NCI-H187 (cell line): ENCODE measurements at places on chromosomes 2 and 18.

- no peak for DNase-seq
Observed at GRCh38 chr18:22567794-22568193, 150.1 kb upstream of the CTAGE1 start.

DNA sequence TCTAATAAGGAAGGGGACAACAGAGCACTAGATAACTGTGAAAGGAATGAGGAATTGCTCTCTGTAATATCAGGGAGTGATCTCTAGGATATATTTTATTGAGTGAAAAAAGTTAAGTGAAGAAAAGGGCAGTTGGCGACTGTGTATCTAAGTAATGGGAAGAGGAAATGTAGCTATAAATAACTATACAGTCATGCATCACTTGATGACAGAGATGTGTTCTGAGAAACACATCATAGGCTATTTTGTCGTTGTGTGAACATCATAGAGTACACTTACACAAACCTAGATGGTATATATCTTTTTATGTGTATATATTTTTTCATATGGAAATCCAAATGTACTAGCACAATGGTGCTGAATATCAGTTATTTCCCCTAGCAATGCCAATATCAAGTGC, 329.3 kb downstream of the TXNL1 start:
- no peak for DNase-seq

DNA sequence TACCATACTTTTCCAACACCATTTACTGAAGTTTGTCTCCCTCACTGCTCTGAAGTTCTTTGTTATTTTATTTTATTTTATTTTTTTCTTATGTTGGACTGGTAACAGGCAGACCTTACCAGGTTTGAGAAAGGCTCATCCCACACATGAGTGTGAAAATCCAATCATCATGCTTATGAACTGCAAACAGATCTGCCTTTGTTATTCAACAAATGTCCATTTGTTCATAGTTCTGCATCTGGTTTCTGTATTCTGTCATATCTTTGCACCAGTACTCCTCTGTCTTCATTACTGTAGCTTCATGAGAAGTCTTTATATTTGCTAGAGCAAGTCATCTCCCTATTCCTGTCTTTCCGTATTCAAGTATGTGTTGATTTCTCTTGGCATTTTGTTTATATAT, 5.3 kb downstream of the RNU2-63P start:
- no peak for DNase-seq

DNA sequence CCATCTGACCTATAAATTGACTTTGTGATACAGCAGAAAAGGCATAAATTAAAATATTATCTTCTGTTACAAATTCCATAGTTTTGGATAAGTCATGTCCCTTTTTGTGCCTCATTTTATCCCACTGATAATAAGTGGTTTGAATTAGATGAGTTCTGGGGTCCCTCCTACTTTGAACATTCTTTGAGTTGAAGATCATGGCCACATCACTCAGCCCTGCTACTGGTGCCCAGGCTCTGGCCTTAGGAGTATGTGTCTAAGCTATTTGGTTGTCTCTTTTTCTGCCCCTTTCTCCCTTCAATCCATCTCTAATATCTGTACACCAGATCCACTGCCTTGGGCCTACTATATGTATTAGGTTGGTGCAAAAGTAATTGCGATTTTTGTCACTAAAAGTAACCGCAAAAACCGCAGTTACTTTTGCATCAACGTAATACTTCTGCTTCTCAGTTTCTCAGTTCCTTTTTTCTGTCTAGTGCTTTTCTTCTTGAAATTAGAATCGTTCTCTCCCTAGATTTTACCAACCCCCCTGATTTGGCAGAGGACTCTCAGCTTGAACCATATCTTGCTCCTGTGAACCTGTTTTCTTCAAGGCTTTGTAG, 362.5 kb upstream of the TNP1 start:
- no peak for DNase-seq

DNA sequence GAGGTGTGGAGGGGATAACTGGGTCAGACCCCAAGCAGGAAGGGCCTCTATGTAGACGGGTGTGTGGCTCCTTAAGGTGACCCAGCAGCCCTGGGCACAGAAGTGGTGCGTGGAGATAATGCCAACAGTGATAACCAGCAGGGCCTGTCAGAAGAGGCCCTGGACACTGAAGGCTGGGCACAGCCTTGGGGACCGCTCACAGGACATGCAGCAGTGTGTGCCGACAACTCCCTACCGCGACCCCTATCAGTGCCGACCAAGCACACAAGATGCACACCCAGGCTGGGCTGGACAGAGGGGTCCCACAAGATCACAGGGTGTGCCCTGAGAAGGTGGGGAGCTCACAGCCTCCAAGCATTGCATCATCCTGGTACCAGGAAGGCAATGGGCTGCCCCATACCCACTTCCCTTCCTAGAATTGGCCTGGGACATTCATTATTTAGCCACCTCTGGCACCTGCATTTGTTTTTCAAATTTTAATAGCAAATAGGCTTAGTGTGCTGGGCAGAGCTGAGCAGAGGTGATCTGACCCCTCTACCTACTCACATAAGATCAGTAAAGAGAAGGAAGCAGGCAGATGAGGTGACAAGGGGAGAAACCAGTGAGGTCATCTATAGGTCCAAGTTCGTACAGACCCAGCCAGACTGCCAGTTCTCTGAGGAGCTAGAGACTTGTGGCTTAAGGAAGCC, 55.2 kb downstream of the BCL11A start:
- no peak for DNase-seq

GRCh38 chr2:49123600-49123999, 30.7 kb downstream of the FSHR start:
- no peak for DNase-seq

GRCh38 chr2:198287706-198288105, 483.3 kb downstream of the PLCL1 start:
- peak; percentile 5 for DNase-seq

DNA sequence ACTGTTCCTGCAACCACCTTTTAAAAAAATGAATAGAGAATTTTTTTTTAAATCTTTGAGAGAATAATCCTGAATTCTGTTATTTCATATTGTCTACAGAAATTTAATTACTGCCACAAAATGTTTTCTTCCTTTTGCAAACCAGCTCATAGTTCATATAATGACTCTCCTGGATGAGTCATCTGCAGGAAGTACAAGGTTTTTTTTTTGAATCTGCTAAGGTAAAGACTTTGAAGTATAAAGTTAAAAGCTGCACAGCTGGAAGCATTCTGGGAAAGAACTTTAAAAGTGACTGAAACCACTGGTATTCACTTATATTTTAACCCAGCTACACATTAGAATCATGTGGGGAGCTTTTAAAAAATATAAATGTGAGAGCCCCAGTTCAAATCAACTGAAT, 25.4 kb downstream of the SESTD1 start:
- no peak for DNase-seq

DNA sequence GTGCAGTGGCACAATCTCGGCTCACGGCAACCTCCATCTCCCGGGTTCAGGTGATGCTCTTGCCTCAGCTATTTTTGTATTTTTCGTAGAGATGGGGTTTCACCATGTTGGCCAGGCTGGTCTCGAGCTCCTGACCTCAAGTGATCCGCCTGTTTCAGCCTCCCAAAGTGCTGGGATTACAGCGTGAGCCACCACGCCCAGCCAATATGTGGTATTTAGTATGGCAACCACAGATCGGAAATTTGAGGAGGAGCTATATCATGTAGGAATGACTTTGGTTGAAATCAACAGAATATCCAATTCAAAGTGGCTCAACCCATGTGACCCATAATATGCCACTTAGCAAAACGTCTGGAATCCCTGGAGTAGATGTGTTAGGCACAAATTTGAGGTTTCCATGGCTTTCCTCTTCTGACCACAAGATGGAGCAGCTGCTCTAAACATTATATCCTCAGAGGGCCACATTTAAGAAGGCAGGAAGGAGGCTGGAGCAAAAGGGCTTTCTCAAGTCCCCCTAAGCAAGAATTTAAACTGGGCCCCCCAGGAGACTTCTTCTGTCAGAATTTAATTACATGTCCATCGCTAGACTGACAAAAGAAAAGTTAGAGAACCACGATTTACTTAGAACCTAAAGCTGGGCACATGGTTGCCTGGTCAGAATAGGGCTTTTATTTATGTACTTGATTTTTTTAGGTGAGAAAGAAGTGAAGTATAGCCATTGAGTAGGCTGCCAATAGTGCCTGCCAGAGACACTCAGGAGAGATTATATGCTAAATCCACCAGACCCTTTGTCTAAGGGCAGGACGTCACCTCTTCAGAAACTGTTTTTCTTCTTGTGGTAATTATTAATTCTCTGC, 49.6 kb upstream of the ITSN2 start:
- peak; percentile 68 for DNase-seq
